Right renal pelvis (tissue), 4 donors: ENCODE measurements at places on chromosomes 13 and 19. TPM values are rescaled to one million over a fixed set of nuclear protein-coding genes. Genes with fewer than 3 reads are reported as not detected.
A peak's percentile ranks its signal among the peaks of the same experiment; 100 is the strongest.

The SUCLA2 gene
- polyA plus RNA-seq = 116 TPM

The PVR gene
- polyA plus RNA-seq = 31.4 TPM

The GRIN3B gene
- 1.3 TPM for polyA plus RNA-seq

The CYP4F2 gene
- polyA plus RNA-seq = not detected

The ZNF808 gene
- 9.9 TPM for polyA plus RNA-seq

The PCSK4 gene
- polyA plus RNA-seq = 3.5 TPM

The CYP2A7 gene
- not detected for polyA plus RNA-seq

The ZNF793 gene
- 21.6 TPM for polyA plus RNA-seq

The ZNF563 gene
- polyA plus RNA-seq = 5.0 TPM

The IRGC gene
- not detected for polyA plus RNA-seq

The PSG11 gene
- 0.08 TPM for polyA plus RNA-seq

The HCN2 gene
- 0.22 TPM for polyA plus RNA-seq

DNA sequence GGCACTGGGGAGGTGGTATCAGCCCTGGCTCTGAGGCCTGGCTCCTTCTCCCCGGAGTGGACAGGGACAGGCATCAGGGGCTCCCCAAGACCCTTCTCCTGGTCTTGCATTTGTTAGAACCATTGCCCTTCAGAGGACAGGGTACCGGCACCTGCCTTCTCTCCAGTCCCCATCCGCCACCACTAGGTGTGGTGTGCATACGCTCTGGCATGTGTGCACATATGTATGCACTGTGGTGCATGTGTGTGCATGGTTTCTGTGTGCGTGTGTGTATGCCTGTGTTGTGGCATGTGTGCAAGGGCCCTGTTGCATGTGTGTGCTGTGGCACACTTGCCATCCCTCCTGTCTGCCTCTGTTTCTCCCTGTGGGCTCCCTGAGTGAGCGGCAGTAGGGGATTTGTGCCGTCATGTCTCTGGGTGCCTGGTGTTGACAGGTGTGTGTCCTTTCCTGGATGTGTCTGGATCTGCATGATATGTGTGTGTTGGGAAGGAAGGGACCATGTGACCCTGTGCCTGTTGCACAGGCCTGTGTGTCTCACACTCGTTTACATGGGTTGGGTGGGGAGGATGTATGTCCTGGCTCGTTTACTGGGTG lies 9.3 kb downstream of the KCTD15 start:
- no peak for DNase-seq

DNA sequence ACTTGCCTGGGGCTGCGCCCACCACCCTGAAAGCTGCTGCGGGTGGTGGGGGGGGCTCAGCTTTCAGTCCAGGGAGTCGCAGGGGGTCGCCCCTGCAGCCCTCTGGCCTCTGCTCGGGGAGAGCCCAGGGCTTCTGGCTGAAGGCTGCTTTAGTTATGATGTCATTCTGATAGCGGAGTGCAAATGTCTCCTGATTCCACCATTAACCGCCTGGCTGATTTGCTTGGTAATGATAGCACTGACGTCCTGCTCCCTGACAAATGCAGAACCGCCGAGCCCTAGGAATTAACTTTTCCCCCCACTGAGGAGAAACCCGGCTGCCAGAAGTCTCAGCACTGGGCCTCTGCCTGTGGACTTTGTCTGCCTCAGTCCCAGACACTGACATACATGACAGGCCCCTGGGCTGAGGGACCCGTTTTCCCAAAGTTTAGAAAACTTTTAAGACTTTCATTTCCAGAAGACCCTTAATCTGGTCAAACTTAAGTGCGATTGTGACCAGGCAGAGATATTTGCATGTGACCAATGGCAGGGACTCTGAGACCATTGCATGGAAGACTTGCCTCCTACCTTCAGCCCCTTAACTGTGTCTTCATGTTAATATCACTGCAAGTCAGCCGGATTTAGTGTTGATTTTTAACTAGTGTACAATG lies 142.5 kb upstream of the ZNF536 start:
- DNase-seq = no peak

- DNase-seq = no peak
These were observed 5.3 kb downstream of the SLC25A15 start for GRCh38 chr13:40794414-40795368.

DNA sequence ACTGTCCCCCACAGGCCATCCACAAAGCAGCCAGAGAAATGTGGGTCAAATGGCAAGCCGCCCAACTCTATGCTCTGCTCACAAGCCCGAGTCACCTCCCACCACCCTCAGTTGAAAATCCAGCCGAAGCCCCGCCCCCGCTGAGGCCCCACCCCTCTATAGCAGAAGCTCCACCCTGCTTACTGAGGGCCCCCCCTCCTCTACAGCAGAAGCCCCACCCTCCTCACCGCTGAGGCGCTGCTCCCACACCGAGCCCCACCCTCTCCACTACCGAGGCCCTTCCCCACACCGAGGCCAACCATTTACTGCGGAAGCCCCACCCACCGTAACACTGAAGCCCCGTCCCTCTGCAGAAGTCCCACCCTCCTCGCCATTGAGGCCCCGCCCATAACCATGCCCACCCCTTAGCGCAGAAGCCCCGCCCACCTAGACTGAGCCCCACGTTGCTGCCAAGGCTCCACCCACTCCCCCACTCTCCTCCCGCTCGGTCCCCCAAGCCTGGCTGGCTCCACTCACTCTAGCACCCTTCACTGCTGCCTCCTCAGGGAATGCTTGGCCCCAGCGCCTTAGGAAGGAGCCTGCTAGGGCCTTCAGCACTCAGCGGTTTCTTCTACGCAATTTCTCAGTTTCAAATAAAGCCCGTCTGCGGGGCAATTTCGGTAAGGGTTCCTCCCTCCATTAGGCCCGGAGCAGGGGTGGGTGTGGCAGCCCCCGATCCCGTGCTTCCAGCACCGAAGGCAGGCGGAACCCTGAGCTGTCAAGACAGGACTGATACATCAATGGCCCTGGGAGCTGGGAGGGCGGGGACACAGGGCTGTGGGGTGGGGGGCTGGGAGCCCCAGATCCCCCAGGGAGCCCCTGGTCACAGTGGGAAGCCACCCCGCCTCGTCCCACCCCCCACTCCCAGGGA lies 9.0 kb upstream of the MYDGF start:
- DNase-seq = no peak

DNA sequence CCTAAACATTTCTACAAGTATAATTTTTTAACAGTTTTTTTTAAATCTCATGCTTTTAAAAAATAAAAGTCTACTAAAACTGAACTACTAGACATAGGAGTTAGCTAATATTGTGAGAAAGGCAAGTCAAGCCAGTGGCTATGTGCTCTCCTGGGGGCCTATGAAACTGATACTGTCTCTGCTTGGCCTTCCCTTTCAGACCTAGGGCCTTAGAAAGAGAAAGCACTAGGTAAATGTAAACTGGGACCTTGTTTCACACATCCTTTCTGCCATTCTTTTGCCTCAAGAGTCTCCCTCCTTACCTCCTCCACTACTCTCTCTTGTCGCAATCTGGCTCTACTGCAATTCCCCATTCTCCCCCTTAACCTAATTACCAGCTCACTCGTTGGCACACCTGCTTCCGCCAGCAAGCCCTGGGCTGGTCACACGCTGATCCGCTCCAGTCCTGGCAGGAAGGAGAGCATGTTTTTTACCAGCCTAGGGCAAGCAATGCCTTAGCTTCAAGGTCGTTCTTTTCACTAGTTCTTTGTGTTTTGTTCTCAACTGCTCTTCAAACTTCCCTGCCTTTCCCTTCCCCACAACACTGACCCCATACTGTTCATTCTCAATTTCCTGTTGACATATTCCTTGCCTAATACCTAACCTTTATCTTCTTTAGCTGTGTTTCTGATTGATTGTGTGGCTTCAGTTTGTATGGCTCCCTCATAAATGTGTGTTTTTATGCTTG lies 23.1 kb downstream of the TBC1D4 start:
- no peak for DNase-seq

GRCh38 chr19:33773704-33774624 lies 22.7 kb upstream of the KCTD15 start:
- no peak for DNase-seq

- DNase-seq = no peak
These were observed 29.9 kb downstream of the ZDHHC20 start for GRCh38 chr13:21429211-21429610.

- DNase-seq = no peak
These were observed 434.1 kb downstream of the ZNF536 start for GRCh38 chr19:30806311-30806710.

- DNase-seq = no peak
These were observed 23.5 kb upstream of the MYDGF start for GRCh38 chr19:4693471-4694121.

- DNase-seq = no peak
These were observed 239.9 kb upstream of the TSHZ3 start for GRCh38 chr19:31589109-31589508.

GRCh38 chr13:102236341-102236740 lies 165.5 kb downstream of the FGF14 start:
- DNase-seq = no peak

- no peak for DNase-seq
These were observed 21.0 kb downstream of the CLEC4M start for GRCh38 chr19:7783991-7784423.

GRCh38 chr19:33551676-33552075 lies 30.1 kb upstream of the PEPD start:
- DNase-seq = no peak

GRCh38 chr13:32045982-32046785 lies 14.6 kb downstream of the FRY start:
- DNase-seq = no peak

GRCh38 chr19:31350033-31350692 lies 927 bp upstream of the TSHZ3 start:
- no peak for DNase-seq

GRCh38 chr13:44050450-44051063 lies 170.9 kb downstream of the LACC1 start:
- DNase-seq = no peak

DNA sequence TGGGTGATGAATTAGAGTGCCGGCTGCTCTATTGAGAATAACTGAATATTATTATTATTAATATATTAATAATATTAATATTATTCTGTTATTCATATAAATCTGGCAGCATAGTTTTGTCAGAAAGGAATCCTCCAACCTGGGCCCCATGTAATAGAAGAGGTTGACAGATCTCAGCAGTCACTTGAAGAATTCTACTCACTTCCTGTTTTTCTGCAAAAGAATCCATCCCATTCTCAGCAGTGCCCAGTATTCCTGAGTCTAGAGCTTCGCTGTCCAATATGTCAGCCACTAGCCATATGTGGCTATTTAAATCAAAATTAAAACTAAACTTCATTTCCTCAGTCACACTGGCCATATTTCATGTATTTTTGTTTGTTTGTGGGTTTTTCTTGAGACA lies 72.4 kb upstream of the USPL1 start:
- no peak for DNase-seq

DNA sequence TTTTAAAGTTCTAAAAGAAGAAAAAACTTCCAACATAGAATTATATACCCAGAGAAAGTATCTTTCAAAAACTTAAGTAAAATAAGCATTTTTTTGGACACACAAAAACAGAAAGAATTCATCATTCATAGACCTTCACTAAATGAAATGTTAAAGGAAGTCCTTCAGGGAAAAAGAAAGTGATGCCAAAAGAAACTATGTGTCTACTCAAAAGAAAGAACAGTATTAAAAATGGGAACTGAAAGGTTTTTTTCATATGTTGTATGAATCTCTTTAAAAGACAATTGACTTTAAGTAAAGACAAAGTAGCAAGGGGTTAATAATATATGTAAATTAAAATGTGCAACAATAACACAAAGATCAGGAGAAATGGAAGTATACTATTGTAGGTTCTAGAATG lies 96.5 kb downstream of the DHRS12 start:
- DNase-seq = no peak

- no peak for DNase-seq
These were observed 53.6 kb upstream of the C1QTNF9B start for GRCh38 chr13:23950736-23951510.

- peak; percentile 26 for DNase-seq
These were observed 12.2 kb upstream of the LILRA5 start for GRCh38 chr19:54325194-54325621.

DNA sequence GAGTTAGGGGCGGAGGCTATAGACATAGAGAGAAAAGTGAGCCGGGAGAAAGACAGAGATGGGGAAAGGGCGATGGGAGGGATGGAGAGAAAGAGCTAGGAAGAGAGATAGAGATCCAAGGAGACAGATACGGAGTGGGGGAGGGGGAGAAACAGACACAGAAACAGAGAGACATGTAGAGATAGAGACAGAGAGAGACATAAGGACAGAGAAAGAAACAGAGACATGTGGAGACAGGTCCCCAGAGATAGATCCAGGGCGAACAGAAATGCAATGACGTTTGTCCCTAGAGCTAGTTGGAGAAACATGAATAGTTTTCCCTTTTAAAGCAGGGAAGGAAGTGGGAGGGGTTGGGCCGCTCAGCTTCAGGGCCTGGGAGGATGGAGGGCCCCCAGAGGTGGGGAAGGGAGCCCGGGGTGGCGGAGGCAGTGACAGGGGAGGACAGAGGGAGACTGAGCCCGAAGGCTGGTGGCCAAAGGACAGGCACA lies 4.6 kb downstream of the PPP1R14A start:
- DNase-seq = no peak

DNA sequence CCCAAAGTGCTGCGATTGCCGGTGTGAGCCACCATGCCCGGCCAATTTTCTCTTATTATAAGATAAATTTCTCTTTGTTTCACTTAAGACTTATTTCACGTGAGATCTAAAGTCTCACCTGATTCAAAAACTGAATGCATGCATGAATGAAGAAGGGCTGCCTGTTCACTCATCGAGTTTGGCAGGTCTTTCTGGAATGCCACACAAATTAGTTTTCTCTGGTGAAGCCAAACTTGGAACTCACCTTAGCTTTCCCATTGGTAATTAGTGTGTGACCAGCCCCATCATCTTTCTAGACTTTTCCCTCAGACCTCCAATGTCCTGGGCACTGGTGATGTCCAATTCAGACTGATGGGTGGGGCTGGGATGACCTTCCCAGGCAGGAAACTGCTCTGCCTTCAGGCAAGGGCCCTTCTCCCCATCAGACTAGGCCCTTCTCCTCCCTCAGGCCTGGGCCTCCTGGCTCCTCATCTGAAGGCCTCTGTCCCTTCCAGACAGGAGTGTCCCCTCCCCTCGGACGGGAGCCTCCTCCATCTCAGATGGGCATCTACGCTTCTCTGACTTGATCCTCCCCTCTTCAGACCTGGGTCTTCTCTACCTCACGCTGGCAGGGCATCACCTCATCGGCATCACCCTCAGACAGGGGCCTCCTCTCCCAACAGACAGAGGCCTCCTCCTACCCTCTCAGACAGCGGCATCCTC lies 14.4 kb downstream of the C3 start:
- DNase-seq = no peak

- DNase-seq = peak; percentile 25
These were observed 17.6 kb downstream of the ACOD1 start for GRCh38 chr13:76965759-76966421.

DNA sequence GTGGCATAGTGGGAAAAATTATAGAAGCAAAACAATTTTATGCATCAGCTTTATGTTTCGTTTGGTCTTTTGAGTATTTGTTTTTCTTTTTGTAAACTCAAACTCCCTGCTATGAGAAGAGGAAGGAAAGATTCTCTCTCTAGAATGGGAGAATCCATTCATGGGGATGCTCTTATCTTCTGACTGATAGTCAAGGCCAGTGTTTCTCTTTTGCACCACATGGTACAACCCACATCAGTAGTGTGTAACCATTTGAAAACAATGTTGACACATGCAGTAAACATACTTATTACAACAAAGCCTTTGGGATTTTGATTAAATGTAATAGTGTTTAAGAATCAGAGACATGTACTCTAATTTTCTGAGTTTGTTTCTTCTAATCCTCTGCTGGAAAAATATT lies 490.5 kb downstream of the MYO16 start:
- DNase-seq = no peak

GRCh38 chr13:114196629-114197028 lies 17.6 kb downstream of the CFAP97D2 start:
- DNase-seq = no peak
